NCI-H187 (cell line): ENCODE measurements at places on chromosomes 6 and 20.

DNA sequence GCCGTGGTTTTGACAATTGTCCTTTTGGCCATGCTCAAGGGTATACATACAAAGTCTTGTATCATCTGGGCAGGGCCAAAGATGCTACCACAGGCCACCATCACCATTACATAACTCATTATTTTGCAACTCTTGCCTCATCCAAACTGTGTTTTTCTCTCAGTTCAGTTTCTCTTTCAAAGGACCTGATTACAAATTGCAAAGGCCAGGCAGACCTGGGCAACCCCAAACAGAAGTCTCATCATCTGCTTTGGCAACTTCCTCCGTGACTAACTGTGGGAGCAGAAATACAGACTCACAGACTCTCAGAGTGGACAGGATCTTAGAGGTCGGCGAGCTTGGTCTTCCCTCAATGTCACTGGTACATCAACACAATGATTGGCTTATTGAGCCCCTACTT lies 117.8 kb upstream of the NEDD9 start:
- no peak for DNase-seq

DNA sequence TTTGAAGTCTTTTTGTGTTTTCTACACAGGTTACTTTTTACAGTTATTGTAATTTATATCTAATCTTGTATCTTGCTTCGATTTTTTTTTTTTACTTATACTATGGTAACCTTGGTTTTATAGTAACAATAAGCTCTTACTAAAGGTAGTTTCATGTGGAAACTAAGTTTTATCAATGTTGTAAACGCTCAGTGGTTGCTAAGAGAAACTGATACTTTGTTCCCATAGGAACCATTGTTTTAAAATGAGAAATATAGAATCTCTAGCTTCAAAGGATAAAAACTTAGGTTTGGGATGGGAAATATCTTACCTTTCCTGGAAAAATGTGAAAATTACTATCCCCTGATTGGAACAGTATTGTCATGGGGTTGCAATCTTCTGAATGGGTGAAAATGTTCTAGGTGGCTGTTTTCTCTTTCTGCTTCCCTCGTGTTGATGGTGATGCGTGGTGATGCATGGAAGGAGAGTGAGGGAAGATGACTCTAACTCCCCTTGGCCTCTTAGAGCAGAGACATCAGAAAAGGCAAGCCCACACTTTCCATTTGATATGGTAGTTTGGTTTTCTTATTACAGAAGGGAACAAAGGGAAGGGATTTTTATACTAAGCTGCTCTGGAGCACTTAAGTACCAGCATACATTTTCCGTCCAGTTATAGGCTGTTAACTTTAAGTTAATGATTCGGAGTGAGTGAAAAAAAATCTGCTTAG lies 23.5 kb upstream of the BACH2 start:
- no peak for DNase-seq

DNA sequence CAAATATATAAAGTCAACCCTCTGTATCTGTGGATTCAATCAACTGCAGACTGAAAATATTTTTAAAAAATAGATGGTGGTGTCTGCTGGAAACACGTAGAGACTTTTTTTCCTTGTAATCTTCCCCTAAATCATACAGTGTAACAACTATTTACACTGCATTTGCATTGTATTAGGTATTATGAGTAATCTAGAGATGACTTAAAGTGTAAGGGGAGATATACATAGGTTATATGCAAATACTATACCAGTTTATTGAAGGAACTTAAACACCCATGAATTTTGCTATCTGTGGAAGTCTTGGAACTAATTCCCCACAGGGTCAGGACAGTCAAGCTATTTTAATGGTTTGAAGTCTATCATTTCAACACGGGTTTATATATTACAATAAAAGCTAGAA lies 10.2 kb downstream of the HDAC2 start:
- DNase-seq: no peak

DNA sequence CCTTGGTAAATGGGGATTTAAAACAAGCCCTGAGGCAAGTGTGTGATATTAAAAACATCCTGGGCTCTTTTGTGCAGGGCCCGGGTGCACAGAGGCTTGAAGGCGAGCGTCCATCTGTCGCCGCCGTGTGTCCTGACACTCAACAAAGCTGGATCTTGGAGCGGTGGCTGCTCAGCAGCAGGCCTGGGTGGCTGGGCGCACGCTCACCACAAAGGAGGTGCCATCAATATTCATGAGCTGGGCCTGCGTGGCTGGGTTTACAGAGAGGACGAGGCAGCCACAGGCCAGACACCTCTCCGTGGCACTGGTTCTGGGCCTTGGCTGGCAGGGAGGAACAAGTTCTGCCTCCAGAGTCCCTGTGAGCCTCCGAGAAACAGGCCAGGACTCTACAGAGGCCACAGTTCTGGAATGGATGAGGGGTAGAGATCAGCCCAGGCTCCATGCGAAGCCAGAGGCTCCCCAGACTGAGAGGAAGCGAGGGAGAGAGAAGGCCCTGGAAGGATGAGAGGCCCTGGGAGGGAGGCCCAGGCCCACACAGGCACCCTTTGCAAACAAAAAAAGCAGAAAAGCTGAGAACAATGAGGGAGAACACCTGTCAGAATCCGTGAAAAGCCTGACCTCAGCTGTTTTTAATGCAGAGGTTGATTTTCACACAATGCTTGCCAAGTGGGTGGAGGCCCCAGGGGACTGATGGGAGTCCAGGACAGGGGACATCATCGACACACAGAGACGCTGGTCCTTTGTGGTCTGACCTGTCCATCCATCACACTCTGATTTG lies 21.9 kb downstream of the BHLHE23 start:
- no peak for DNase-seq
